Camera-type eye (tissue), 1 donor: ENCODE measurements at places on chromosomes 5 and 9. TPM values are rescaled to one million over a fixed set of nuclear protein-coding genes. Genes with fewer than 3 reads are reported as not detected.

The SPINK13 gene
- not detected for total RNA-seq

The HMCN2 gene
- 6.0 TPM for total RNA-seq

The ORM2 gene
- total RNA-seq = not detected

The PCDHA9 gene
- total RNA-seq = 4.6 TPM

The ADAMTS6 gene
- total RNA-seq = 48.3 TPM

The DMRTA1 gene
- total RNA-seq = 1.8 TPM

The ADCY2 gene
- total RNA-seq = 17.5 TPM

The NEUROG1 gene
- total RNA-seq = 5.9 TPM

The PCDHB3 gene
- 10.6 TPM for total RNA-seq

The GRHPR gene
- total RNA-seq = 94.9 TPM

The SPATA31A3 gene
- total RNA-seq = not detected

The PCSK1 gene
- 2.5 TPM for total RNA-seq

The ZNF354B gene
- total RNA-seq = 48.2 TPM

The CDHR2 gene
- 0.11 TPM for total RNA-seq

The CHSY3 gene
- 25.1 TPM for total RNA-seq

The IFNK gene
- not detected for total RNA-seq

The OBP2B gene
- not detected for total RNA-seq

The LRRC19 gene
- total RNA-seq = not detected

The ASTN2 gene
- 13.9 TPM for total RNA-seq

The SPATA31E1 gene
- total RNA-seq = not detected

The CTSV gene
- total RNA-seq = 9.3 TPM

The IL13 gene
- total RNA-seq = not detected

The CDX1 gene
- not detected for total RNA-seq

The PCDHGA5 gene
- total RNA-seq = 10.6 TPM

The TGFBI gene
- total RNA-seq = 191 TPM

The PCDHB2 gene
- 8.3 TPM for total RNA-seq

The KCNMB1 gene
- total RNA-seq = 1.4 TPM

The TEX53 gene
- total RNA-seq = not detected

The SEMA6A gene
- total RNA-seq = 65.3 TPM

The UCK1 gene
- total RNA-seq = 29.6 TPM

The NUTM2G gene
- not detected for total RNA-seq

The AHRR gene
- 11.5 TPM for total RNA-seq
